ENCODE measurements at places on chromosomes 1 and 21.

- DNase-seq, result no peak
These were observed at the start of gene CELF3 for GRCh38 chr1:151716771-151717631. Gene CELF3 (minus strand): TSS chr1:151716803. CDS start chr1:151716020, 783 bp downstream.

GRCh38 chr1:22790232-22791008 is 79.8 kb downstream of the EPHB2 start:
- DNase-seq, result no peak

DNA sequence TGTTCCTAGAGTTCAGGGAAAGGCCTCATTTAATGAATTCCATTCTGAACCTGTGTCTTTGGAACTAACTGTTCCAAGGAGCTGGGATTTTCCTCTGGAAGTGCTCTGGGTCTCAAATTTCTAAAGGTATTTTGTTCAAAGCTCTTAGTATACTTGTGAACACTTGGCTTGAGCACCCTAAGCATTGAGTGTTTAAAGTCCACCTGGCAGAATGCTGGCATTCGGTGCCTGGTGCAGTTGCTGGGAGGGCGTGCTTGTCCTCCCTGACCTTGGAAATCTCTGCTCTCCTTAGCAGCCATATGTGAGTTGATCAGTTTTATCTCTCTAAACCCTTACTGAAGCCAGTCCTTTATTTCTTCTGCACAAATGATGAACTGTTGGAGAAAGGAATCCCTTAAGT is 3.0 kb downstream of the MTARC2 start:
- DNase-seq, result no peak

- DNase-seq, result peak; percentile 32
These were observed 65.2 kb downstream of the TMCO4 start for GRCh38 chr1:19734472-19734999.

GRCh38 chr21:25350056-25350455 is 257.2 kb downstream of the MRPL39 start:
- peak; percentile 38 for DNase-seq

DNA sequence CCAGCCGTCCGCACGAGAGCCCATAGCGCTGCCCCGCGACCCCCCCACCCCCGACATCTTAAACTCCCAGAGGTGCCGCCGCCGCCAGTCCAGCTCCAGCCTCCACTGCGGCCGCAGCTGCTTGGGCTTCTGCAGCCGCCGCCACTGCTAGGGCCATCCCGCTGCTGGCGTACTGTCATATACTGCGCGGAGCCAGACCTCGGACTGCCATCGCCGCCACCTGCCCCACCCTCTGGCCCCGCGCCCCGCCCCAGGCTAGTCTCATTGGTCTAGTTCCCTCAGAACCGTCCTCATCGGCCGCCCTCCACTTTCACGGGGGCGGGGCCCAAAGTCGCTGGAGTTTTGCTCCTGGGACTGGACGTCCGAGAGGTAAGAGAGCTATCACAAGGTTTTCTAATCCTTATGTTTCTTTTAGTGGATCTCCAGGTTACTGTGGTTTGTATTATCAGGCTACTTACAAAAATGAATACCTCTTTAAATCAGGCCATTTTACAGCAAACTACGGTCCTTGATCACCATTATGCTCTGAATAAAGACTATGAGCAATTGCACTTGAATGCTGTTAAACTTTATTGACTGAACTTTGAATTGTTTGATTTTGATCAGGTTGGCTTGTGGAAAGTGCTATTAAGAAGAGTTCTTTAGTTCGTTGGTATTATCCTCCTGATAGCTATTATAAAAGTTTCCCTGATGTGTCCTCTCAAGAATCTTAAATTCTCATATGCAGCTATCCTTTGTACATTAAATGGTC is 2.8 kb upstream of the CD1D start:
- DNase-seq, result peak; percentile 64

- DNase-seq, result no peak
These were observed 959 bp upstream of the SDC3 start for GRCh38 chr1:30909365-30910068.
